ENCODE measurements at places on chromosomes 2 and 18. TPM values are rescaled to one million over a fixed set of nuclear protein-coding genes. Genes with fewer than 3 reads are reported as not detected.

- no peak for DNase-seq
Measured at GRCh38 chr2:71948781-71949536, 198.7 kb downstream of the CYP26B1 start.

LRRC30 gene
- not detected for total RNA-seq

HS6ST1 gene
- 160 TPM for total RNA-seq

- DNase-seq: peak; percentile 58
Measured at GRCh38 chr18:9619545-9619944, 5.2 kb upstream of the PPP4R1 start.

DNA sequence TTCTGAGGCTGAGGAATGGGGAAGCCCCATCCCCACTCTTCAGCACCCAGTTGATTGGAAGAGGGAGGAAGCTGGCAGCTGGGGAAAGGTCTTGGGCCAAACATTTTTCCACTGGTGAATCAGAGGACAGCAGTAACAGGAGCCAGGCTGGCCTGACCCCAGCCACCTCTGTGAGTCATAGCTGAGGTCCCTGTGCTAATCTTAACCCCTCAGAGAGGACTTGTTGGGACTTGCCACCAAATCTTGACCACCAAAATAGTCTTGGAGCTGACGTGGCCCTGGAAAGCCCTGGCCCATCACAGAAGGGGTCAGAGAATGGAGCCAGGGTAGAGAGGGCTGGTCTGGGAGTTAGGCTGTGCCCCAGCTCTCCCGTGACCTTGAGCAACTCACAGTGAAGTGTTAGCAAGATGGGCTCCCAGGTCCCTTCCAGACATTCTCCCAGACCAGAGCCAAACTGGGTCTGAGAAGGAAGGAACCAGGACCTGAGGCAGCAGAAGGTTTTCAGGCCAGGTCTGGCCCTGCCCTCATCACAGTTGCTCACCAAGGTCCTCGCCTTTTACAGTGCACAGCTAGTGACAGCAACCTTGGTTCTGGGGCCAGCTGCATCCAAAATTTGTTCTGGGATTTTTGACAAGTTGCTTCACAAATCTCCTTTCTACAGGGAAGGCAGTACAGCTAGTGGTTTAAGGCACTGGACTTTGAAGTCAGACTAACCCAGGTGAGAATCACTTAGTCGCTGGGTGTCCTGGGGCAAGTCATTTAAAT, 266.6 kb downstream of the CYP26B1 start:
- DNase-seq: peak; percentile 28

DNA sequence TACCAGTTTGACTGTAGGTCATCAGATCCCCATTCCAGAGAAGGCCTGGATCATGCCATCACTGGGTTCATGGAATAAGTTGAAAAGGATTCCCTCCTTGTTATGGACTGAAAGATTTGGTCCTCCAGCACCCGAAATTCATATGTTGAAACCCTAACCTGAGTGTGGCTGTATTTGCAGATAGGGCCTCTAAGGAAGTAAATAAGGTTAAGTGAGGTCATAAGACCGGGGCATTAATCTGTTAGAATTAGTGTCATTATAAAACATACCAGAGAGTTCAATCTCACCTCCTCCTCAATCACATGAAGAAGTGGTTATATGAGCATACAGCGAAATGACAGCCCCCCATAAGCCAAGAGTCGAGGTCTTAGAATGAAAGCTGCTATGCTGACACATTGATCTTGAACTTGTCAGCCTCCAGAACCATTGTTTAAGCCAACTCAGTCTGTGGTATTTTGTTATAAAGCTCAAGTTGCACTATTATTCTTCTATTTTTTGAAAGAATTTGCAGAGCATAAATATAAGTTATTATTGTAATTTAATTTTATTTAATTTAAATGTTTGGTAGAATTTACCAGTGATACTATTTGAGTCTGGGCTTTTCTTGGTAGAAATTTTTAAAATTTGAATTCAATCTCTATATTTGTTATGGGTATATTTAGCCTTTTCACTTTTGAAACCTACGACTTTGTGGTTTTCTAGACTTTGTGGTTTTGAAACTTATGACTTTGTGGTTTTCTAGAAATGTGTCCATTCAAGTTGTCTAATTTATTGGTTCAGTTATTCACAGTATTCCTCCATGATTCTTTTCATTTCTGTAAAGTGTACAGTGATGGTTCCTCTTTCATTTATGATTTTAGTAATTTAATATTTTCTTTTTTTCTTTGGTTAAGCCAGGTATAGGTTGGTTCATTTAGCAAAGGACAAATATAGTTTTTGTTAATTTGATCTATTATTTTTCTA, 1206.7 kb upstream of the CDH2 start:
- no peak for DNase-seq

GRCh38 chr2:240555541-240556250, 2.1 kb downstream of the ANKMY1 start:
- peak; percentile 39 for DNase-seq

- DNase-seq: no peak
Measured at GRCh38 chr2:172768401-172768800, 32.8 kb downstream of the RAPGEF4 start.

NOSTRIN gene
- total RNA-seq: not detected

DNA sequence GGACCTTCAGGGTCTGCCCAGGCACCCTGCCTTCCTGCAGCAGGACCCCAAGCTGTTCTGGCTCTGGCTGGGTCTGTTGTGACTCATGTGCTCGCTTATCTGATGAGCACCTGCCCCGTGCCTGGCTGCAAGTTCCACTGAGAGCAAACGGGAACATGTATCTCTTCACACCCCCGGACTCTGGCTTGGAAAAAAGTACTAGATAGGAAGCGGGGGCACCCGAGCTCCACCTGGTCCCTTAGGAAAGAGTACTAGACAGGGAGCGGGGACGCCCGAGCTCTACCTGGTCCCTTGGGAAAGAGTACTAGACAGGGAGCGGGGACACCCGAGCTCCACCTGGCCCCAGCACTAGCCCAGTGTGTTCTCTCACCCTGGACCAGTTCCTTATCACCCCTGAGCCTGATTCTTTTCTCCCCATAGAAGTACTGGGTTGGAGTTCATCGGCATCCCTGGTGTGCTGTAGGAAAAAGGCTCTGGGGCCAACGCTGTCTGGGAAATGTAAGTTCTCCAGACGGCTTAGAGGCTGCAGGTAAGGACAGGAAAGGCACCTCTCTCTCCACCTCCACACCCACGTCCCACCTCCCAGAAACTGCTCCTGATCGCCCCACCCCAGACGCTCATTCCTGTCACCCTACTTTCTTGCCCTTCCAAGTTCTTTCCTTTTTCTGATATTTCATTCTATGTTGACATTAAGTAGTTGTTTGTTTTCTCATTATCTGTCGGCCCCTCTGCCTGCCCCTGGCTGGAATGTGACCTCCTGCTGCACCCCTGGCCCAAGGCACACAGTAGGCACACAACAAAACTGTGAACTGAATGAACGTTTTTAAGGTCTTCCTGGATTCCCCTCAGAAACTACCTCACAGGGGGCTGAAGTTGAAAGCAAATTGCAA, 40.2 kb downstream of the HDAC4 start:
- DNase-seq: no peak
